ENCODE measurements at places on chromosomes 4 and X.

DNA sequence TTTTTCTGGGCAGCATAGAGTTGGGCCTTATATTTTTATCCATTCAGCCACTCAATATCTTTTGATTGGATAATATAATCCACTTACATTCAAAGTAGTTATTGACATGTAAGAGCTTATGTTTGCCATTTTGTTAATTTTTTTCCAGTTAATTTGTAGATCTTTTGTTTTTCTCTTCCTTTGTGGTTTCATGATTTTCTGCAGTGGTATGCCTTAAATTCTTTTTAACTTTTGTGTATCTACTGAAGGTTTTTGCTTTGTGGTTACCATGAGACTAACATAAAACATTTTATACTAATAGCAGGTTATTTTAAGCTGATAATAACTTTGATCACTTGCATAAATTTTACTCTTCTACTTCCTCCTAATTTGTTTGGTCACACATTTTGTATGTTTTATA, 140.8 kb upstream of the GATB start:
- no peak for DNase-seq

DNA sequence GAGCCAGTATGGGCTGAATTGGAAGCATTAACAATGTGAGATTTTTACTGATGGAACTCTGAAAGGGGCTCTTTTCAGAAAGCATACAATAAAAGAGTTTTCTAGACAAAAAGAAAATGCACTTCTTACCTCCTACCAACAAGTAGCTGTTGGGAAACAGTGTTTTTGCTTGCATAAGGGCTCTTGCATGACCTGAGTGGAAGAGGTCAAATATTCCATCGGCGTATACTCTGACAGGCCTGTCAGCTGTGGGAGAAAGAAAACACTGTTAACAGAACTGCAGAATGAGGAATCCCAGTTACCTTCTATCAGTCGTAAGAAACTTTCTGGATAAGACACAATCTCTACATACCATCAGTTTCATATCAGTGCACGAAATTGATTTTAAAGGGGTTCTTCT, 39.5 kb downstream of the PCYT1B start:
- no peak for DNase-seq

DNA sequence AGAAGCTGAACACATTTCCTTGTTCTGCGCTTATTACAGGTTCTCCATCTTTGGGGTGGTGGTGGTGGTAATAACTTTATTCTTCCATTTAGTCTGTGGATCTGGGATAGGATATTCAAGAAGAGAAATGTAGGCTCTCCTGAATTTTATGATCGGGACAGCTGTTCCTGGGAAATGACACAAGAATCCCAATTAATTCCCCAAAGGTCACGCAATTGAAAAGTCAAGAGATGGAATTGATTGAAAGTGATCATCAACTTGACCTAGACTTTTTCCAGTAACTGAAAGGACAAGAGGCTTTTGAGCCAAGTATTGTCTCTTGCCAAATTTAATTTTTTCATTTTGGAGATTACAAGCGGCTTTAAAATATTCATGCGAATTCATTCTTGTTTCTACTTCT, 98.7 kb upstream of the CBLL2 start:
- DNase-seq = no peak

DNA sequence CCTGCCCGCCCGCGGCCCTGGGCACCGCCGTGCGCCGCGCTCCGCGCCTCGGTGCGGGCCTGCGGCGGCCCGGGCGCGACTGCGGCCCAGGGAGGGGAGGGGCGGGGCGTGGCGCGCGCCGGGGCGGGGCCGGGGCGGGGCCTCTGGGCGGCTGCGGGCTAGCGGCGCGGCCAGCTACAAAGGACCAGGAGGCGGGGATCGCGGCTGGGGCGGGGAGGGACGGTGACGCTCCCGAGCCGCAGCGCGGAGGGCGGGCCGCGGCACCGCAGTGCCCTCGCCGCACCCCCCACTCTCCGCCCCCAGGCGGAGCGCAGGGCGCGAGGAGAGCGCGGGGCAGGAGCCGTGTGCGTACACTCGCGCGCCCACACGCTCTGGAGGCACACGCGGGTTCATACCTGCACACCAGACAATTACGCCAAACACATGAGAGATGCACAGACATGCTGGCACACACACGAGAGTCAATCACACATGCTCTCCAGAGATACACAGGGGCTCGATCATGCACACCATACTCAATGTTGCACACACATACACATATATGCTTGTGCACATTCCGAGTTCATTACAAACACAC, at the start of gene CRMP1:
TSS of gene CRMP1 (minus strand) at position 83 of the 577 bp plus-strand sequence. CDS start 117 bp downstream, outside the sequence.
- no peak for DNase-seq

DNA sequence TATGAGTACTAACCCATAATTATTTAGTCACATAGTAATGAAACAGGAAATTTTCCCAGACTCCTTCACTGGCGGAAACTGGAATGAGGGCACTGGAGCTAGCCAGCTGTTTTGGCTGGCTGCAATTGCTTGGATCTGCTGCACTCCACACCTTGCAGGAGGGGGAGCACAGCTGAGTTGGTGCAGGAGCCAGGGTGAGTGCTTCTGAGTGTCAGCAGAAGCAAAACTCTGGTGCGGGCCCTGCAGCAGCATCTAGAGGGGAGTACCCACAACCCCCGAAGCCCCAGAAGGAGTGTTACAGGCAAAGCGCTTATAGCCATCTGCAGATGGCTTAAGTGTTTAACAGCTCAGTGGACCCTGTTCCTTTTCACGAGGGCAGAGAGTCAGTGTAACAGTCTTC, 96.1 kb downstream of the RPA4 start:
- DNase-seq = no peak

- no peak for DNase-seq
Measured at GRCh38 chrX:48834383-48834709, 1.1 kb downstream of the PCSK1N start.

DNA sequence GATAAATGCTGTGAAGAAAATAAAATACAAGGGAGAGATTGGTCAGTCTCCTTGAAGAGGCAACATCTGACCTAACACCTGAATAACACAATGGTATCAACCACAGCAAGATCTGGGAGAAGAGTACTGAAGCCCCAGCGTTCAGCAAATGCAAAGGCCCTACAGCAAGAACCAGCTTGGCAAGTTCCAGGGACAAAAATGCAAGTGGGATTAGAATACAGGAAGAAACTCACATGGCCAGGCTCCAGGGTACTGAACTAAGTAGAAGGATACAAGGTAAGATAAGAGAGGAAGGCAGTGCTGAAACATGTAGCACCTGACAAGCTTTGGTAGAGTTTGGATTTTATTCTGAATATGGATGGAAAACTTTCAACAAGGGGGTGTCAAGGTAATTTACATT, 3.6 kb downstream of the SMIM14 start:
- DNase-seq = no peak

DNA sequence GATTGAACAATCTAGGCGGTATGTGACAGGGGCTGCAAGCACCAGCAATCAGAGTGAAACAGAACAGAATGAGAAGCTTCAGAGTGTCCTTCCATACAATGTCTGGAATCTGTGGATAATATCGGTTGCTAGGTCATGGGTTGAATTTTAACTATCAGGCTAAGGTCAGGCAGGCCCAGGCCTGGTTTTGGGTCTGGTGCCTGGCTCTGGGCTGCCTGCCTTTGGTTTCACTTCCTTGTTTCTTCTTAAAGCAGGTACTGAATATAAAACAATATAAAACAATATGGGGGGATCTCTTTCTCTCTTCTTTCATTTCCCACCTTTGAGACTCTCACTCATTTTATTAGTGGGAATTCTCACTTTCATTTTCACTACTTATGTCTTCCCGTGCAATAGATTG, 962.0 kb downstream of the CCSER1 start:
- no peak for DNase-seq

DNA sequence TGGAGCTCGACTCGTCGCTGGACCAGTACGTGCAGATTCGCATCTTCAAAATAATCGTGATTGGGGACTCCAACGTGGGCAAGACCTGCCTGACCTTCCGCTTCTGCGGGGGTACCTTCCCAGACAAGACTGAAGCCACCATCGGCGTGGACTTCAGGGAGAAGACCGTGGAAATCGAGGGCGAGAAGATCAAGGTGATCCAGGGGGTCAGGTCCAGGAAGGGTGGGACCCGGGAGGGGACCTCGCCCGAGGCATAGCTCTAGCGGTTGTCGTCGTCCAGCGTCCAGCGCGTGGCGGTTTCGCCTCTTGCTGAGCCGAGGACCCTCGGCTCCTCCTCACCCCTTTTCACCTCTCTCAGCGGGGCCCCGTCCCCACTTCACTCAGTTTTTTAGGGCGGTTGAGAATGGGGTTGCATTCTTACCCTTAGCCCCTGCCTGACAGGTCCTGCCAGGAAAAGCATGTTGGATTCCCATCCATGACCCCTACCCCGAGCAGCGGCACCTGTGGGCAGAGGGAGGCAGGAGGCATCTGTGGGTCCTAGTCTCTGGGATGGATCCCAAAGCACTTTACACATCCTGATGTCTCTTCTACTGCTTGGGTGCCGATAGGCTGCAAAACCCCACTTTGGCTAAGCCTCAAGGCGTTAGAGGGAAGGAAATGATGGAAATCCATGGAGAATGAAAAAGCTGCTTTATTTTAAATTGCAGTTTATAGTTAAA, 524 bp downstream of the RAB33A start:
- no peak for DNase-seq

DNA sequence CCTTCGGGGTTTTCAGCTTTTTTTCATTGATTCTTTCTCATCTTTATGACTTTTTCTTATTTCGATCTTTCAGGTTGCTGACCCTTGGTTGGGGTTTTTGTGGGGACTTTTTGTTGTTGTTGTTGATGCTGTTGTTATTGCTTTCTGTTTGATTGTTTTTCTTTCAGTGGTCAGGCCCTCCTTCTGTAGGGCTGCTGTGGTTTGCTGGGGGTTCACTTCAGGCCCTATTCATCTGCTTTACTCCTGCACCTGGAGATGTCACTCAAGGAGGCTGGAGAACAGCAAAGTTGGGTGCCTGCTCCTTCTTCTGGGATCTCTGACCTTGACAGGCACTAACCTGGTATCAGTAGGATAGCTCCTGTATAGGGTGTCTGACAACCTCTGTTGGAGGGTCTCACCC, 39.9 kb upstream of the PCDH18 start:
- no peak for DNase-seq

GRCh38 chrX:150889131-150889530, 9.3 kb downstream of the CD99L2 start:
- DNase-seq = no peak

DNA sequence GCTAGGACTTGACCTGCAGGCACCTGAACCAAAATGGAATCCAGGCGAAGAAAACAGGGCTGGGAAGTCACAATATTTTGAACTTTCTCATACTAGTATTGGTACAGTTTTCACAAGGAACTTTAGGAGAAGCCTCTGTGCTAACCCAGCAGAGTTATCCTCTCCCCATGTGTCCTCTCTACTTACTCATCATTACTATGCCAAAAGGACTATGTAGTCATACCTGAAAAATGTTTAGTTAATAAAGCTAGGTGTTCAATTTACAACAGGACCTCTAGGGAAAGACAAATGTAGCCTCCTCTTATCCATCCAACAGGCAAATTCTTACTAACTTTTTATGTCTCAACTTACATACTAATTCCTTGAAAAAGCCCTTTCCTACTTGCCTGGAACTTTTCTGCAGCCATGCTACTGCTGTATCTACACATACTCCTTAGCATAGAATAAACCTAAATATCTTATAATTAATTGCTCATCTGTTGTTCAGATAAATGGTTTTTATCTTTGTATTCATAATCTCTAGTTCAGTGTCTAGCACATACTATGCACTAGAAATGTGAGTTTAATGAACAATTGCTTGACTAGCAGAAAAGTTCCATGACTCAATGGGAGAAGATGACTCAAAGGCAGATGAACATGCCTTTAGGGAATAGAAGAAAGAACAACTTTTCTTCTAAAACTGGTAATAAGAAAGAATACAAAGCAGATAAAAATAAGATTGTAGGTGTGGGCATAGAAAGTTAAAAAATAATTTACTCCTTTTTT, 215.5 kb upstream of the VEGFC start:
- DNase-seq = no peak

- DNase-seq = no peak
Measured at GRCh38 chrX:71144651-71145050, at the start of gene NLGN3. Gene NLGN3, plus strand, starts transcription at chrX:71144841. Its CDS starts 2,909 bp downstream, at chrX:71147750.

DNA sequence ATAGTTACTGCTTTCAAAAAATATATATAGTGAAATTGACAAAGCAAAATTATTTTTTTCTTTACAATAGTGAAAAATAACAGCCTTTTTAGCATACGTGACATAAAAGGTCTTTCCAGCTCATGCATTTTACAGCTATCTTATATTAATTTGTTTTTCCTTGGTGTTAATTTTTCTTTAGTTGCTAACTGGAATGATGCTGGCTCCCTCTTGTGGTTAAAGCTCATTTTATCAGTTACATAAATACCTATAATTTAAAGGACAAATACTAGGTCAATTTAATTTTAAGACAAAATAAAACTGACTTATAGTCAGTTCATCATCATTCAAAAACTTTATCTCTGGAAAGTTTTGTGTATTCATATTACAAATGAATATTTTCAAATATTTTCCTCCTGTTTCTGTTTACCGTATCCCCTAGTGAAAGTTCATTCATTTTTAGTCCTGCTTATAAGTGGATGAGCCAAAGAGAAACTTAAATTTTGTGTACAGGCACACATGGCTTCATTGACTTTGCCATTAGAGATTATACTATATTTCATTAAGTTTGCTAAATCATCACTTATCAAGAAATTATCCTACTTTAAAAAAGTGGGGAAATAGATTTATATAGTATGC, 9.9 kb upstream of the ANAPC4 start:
- DNase-seq = peak; percentile 19

DNA sequence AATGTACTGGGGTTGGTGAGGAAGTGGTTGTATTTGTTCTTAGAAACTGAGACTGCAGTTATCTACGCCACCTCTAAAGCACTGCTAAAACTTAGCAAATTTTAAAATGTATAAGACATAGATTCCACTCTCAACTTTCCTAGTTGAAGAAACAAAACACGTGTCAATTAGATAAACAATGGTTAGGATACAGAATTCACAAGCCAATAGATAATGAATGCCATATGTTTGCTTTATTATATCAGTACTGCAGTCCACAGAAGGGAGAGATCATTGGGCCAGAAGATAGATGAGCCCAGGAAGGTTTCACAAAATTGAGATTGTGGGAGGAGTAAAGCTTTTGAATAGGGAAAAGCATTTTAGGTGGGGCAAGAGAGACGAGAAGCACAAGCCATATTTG, 14.3 kb downstream of the TMEM33 start:
- no peak for DNase-seq

DNA sequence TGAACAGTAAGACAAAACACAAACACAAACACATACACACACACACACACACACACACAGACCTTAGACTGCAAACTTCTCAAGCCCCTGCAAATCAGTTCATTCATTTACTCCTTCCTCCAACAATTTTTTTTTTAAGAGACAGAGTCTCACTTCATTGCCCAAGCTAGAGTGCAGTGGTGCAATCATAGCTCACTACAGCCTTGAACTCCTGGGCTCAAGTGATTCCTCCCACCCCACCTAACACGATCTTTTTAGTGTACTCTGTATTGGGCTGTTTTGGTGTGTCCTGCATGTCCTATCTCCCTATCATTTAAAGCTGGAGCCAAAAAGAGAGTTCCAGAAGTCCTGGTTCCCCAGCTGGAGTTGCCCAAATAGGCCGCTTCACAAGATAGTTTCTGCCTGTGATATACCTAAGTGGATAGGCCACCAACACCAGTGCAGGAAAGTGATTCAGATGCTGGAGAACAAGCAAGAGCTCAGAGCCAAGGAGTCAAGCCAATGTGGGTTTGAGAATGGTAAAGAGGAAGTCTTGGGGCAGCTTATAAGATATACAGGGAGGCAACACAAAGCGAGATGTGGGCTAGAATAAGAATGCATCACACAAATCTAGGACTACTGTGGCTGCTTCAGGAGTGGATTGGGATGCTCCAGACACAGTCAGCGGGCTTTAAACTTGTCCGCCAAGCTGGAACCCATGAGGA, 85.4 kb upstream of the RAPGEF2 start:
- DNase-seq = peak; percentile 37
